ENCODE measurements at places on chromosomes 16 and 17.

- DNase-seq: no peak
Observed at GRCh38 chr17:32916134-32916533, 11.8 kb upstream of the TMEM98 start.

- DNase-seq: peak; percentile 80
Observed at GRCh38 chr16:30458561-30459394, 13.1 kb upstream of the SEPHS2 start.

DNA sequence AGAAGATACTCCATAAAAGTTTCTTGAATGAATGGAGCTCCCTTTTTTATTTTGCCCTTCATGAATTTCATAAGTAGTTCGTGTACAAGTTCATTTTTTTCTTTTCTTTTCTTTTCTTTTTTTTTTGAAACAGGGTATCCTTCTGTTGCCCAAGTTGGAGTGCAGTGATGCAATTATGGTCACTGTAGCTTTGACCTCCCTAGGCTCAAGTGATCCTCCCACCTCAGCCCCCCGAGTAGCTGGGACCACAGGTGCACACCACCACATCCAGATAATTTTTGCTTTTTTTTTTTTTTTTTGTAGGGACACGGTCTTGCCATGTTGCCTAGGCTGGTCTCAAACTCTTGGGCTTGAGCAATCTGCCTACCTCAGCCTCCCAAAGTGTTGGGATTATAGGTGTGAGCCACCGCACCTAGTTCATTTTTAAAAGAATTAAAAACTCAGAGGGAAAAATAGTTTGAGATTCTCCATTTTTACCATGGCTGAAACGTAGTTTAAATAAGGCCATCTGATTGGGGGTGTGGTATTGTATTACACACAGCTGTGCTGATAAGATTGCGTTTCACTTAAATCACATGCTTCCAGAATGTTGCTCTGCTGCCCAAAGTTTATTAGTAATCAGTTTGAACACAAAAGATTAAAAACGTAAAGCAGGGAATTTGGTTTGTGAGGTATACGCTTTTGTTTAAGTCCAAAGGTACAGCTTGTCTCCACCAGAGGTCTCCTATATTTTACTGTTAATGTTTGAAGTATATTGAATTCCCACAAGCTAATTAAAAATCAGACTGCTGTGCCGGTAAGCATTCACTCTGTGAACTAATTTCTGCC, 154.1 kb downstream of the SOCS1 start:
- no peak for DNase-seq

GRCh38 chr16:27199235-27199586, 4.1 kb upstream of the KDM8 start:
- DNase-seq: no peak

- no peak for DNase-seq
Observed at GRCh38 chr17:36509272-36509985, 22.9 kb downstream of the ZNHIT3 start.

GRCh38 chr17:59483860-59484259, 81.5 kb upstream of the DHX40 start:
- no peak for DNase-seq

GRCh38 chr17:55648086-55648485, 74.6 kb downstream of the TMEM100 start:
- no peak for DNase-seq

- no peak for DNase-seq
Observed at GRCh38 chr16:84990782-84991181, 20.6 kb downstream of the ZDHHC7 start.

GRCh38 chr17:28925912-28926365, 23.1 kb upstream of the DHRS13 start:
- peak; percentile 9 for DNase-seq

DNA sequence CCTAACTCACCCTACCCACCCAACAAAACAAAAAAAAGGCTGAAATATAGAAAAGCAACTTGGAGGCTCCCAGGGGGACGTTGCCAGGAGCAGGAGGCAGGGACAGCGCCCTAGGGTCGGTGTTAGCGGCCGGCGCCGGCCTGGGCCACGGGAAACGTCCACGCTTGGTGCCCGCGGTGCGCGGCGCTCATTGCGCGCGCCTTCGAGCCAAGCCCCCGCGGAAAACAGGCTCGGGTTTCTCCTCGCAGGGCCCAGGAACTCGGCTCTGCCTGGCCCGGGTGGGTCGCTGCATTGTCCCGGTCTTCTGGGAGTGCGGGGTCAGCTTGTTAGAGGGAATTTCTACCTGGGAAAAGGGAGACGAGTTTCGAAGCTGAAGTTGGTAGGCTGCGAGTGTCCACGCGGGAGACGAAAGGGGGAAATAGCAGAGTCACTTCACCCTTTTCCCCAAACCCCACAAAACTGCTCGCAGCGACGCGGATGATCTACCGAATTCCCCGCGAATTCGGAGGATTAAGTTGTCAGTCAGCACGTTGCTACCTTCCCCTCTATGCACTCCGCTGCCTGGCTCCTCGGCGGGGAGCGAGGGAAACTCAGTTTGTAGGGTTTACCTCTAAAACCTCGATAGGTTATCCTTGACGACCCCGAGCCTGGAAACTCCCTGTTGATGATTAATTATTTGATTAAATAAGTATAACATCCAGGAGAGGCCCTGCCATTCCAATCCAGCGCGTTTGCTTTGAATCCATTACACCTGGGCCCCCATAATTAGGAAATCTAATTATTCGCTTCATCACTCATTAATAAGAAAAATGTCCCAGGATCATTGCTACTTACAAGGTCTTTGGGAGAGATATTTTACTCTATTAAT, 751 bp upstream of the FOXC2 start:
- DNase-seq: no peak
